ENCODE measurements at places on chromosomes 5 and 9.
A peak's percentile ranks its signal among the peaks of the same experiment; 100 is the strongest.

GRCh38 chr5:160133071-160133917 is 14.0 kb upstream of the PWWP2A start:
- no peak for DNase-seq

DNA sequence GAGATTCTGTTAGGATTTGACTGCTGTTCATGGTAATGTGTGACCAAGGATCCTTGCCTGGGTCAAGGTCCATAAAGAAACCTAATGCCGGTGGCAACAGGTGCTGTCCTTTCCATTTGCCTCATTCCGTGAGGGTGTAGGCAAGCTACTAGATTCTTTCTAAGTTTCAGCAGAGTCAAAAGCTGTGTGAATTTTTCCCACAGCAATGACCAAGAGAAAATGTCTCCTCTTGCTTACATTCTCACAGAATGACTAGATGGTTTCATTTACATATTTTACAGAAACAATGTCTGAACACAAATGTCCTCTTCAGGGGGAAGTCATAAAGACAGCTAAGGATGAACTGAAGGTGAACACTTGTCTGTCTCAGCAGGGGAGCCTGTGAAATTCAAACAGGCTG is 75.3 kb upstream of the SV2C start:
- no peak for DNase-seq

- no peak for DNase-seq
These were observed 89.3 kb upstream of the TNC start for GRCh38 chr9:115207003-115207836.

GRCh38 chr5:139708877-139709581 is 60.9 kb downstream of the CXXC5 start:
- peak; percentile 34 for DNase-seq

DNA sequence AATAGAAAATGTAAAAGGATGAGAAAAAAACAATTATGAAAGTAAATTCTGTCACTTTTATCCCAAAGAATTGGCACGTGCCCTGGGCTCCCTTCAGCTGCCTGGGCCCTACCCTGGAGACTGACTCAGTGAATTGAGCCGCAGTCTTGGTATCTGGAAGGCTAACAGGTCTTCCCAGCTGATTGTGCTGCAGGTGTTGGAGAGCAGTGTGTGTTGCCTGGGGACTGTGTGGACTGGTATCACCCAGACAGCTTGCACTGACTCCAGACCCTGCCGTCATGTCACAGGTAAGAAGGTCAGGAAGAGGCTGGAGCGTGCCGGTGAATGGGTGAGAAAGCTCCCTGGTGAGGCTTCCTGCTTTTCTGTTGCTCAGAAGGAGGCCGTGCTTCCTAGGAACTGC is 83.3 kb downstream of the AOPEP start:
- DNase-seq, result no peak

GRCh38 chr5:170148430-170149205 is 42.9 kb downstream of the FOXI1 start:
- no peak for DNase-seq

GRCh38 chr5:145324767-145325479 is 510.2 kb downstream of the PRELID2 start:
- DNase-seq, result no peak

DNA sequence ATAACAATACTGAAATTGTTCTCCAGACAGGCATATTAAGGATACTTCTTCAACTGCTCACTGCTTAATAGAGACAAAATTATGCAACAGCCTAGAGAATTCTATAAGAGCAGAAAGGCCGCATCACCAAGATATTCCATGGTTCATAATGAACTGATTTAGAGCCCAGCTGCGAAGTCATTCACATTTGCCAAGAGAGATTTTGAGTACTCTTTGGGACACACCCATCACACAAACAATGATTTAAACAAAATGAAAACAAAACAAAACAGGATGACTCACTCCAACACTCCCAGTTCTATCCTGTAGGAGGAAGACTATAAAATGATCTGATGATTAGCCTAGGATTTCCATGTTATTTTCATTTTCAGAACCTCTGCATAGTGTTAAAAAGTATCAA is 145.7 kb upstream of the GNA14 start:
- peak; percentile 72 for DNase-seq

DNA sequence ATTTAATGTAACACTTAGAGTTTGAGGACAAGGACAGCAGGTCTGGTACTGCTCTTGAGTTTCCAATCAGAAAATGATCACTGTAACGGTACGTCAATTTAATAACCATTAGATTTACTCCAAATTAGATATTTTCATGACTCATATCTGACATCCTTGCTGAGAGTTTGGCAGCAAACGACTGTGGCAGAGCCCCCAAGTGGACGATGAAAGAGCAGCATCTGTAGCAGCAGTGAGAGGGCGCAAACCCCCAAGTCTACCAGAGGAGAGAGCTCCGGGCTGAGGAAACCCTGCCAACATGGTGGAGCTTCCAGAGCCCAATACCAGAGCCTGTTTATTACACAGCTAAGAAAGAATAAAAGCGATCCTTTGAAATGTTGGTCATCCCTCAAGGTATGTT is 73.2 kb upstream of the EPB41L4A start:
- DNase-seq, result no peak

GRCh38 chr9:89096807-89097206 is 81.8 kb downstream of the SHC3 start:
- no peak for DNase-seq

DNA sequence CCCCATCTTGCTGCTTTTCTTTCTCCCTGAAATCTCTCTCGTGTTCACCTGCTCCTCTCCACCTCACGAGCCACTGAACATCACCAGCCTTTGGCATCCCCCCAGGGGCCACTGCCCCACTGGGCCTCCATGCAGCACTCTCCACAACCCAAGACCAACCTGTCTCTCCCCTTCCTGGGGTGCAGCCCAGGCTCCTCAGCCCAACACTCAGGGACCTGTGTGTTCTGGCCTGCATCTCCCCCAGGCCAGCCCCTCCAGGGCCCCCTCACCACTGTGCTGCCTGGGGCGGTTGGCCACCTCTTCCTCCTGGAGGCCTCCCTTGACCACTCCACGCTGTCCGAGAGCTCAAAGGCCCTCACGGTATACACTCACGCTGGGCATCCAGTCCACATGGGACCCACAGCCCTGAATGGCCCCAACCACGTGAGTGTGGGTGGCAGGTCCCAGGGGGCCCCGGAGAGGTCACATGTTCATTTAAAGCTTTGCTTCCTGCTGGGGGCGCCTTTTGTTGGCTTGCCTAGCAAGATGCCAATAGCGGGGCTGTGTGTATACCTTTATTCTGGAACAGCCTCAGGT is 453 bp upstream of the DOK3 start:
- DNase-seq, result no peak

DNA sequence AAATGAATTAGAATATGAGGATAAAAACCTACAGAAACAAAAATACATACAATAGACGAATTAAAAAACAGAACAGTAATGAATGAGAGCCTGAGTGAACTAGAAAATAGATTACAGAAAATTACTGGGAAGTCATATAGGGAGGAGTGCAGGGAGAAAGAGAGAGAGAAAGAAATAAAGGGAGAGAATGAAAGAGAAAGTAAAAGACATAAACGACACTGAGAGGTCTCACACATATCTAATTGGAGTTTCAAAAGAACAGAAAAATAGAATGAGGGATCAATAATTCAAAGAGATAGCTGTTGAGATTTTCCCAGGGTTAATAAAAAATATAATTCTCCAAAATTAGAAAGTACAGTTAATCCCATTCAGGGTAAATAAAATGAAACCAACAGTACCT is 156.4 kb upstream of the FTMT start:
- no peak for DNase-seq

DNA sequence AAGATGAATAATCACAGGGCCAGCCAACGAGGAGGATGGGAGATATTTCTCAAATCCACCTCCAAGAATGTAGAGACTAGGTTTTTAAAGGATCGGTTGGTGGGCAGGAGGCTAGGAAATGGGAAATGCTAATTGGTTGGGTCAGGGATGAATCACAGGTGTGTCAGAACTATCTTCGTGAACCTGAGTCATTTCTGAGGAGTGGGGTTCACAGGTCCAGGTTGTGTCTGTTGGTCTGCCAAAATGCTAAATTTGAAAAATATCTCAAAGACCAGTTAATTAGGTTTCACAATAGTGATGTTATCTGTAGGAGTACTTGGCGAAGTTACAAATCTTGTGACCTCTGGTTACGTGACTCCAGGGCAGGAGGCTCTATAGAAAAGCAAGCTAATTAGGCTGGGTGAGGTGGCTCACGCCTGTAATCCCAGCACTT is 2.6 kb upstream of the PLAA start:
- DNase-seq, result no peak

GRCh38 chr9:95738438-95738837 is 137.1 kb upstream of the ERCC6L2 start:
- no peak for DNase-seq

Measured in DMS153 (cell line).